ENCODE measurements at places on chromosomes 16 and 17.

DNA sequence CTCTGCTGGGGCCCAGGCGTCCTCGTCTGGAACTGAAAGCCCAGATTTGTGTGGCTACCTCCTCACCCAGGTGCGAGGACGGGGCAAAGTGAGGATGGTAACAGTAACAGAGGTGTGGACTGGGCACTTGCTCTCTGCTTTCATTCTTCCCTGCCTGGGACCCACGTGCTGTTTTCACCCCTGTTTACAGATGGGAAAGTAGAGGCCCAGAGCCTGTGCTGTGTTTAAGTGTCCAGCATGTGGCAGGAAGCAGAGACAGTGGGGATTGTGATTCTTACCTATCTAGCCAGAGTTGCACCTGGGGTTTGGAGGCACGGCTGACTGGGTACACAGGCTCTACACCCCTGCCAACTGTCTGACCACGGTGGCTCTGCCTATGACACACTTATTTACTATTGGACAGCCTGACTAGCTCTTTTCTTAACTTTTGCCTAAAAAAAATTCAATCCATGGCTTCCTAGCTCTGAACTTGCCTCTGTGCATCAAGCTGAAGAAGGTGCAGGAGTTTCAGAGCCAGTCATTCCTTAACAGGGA is 155.4 kb downstream of the CLEC16A start:
- no peak for DNase-seq

GRCh38 chr17:18224053-18224386 is 1.4 kb upstream of the LLGL1 start:
- no peak for DNase-seq

GRCh38 chr16:89096768-89097391 is 3.2 kb downstream of the ACSF3 start:
- DNase-seq = peak; percentile 72

DNA sequence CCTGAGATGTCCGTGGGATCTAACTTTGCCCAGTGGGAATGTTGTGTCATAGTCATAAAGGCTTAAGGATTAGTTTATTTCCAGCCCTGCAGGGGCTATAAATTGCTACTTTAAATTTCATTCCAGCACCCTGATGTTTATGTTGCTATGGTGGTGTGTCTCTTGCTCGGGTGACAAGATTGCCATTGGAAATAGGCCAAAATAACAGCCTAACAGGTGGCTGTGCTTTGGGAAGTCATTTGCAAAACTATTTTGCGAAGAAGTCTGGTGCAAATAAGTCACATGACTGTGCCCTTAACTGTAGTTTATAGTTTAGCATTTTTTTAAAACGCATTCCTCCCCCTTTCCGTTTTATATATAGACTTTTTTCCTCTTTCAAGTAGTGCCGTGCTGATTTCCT is 23.1 kb downstream of the PITPNC1 start:
- DNase-seq = no peak

DNA sequence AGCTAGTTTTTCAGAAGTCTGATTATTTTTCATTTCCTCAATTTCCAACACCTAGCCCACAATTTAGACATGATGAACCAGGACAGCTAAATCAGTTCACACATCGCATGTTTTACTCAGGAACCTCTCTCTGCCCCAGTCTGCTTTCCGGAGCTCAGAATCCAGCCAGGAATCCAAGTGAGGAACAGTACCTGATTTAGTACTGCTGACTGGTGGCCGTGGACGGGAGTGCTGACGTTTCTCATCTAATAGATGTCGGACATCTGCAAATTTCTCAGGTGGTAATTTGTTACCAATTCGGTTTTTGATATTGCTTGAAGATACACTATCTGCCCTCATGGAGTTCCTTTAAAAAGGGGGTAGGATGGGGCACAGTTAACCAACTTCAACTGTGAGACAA is 14.9 kb upstream of the ITGAE start:
- no peak for DNase-seq

GRCh38 chr17:27546624-27547300 is 84.2 kb upstream of the LGALS9 start:
- no peak for DNase-seq

GRCh38 chr17:44197107-44197506 is 2.6 kb downstream of the ATXN7L3 start:
- no peak for DNase-seq

DNA sequence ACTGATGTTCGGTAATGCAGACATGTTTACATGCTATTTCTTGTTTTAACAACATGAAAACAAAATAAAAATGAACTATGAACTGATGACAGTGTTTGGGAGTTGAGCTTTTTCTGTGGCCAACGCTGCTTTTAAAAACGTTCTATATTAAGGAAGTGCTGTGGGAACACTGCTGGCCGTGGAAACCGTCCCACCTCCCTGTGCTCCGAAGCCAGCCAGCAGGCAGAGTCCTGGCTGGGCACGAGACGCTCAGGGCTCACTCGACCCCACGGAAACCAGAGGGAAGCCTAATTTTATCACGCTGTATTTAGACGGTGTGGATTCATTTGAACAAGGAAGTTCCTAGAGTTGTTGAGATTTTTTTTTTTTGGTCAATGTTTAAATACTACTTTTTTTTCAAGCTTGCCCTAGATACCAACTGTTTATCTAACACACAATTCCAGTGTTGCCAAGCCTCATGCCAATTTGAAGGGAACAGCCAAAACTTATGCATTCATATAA is 25.8 kb downstream of the ADCY9 start:
- DNase-seq = no peak

GRCh38 chr17:63854709-63855108 is 12.2 kb upstream of the SMARCD2 start:
- no peak for DNase-seq

- no peak for DNase-seq
These were observed 74.0 kb upstream of the CREBBP start for GRCh38 chr16:3954411-3954921.

DNA sequence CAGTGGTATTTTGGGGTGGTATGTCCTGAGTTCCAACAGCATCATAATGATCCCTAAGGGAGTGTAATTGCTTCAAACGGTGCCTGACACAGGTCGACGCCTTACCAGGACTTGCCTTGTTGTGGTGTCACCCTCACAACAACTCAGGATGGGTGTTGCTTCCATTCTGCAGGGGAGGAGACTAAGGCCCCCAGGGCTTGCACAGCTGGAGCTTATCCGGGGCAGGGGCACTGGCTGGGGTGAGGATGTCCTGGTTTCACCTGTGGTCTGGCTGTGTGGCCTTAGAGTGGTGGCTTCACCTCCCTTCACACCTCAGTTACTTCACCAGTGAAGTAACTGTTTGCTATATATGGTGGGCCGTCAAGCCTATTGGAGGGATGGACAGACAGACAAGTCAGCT is 23.3 kb downstream of the LLGL2 start:
- no peak for DNase-seq

- DNase-seq = no peak
These were observed 18.6 kb downstream of the COG7 start for GRCh38 chr16:23434380-23434779.

DNA sequence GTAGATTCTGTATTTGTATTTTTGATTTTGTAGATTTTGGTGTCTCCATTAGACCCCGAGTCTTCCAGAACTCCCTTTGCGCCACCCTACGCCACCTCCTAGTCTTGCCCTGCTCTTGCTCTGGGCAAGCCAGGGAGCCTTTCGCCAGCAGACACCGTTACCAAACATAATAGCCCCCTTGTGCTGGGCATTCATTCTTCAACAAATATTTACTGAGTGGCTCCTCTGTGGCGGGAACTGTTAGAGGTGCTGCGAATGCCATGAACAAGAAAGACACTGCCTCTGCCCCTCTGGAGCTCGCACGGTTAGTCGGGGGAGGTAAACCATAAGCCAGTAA is 841 bp upstream of the GPT2 start:
- DNase-seq = no peak

- DNase-seq = no peak
These were observed 662 bp downstream of the COTL1 start for GRCh38 chr16:84617041-84617790.

DNA sequence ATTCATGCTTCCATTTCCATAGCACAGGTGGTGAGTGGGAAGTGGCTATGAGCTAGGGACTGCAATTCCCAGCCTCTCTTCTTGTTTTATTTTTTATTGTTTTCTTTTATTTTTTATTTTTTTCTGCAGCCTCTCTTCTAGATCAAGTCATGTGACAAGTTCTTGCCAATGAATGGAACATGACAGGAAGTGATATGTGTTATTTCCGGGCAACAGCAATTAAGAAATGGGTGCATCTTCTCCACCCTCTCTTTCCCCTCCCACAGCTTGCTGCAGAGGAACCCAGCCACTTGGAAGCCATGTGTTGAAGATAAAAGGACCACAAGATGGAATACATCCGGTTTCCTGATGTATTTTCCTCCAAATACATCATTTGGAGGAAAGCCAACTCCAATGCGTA is 23.6 kb downstream of the IRX5 start:
- no peak for DNase-seq

DNA sequence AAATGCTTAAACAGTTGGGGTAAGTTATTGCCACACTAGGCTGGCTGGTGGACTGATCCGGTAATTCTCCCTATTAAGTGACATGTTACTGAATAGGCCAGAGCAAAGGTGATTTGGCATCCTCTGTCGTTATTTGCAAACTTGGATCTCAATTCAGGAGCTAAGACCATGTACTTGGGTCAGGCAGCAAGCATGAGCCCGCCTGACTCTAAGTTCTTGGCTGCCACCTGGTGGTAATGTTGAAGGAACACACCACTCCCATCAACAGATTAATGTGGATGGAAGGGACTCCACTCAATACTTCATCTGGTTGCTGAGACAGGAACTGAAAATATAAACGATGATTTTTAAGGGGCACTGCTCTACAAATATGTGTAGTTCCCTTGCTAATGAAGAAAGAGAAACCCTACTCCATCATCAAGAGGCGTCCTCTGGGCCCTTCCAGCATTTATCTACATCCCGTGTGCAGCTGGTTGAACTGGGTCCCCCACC is 70.8 kb downstream of the EMP2 start:
- peak; percentile 17 for DNase-seq

DNA sequence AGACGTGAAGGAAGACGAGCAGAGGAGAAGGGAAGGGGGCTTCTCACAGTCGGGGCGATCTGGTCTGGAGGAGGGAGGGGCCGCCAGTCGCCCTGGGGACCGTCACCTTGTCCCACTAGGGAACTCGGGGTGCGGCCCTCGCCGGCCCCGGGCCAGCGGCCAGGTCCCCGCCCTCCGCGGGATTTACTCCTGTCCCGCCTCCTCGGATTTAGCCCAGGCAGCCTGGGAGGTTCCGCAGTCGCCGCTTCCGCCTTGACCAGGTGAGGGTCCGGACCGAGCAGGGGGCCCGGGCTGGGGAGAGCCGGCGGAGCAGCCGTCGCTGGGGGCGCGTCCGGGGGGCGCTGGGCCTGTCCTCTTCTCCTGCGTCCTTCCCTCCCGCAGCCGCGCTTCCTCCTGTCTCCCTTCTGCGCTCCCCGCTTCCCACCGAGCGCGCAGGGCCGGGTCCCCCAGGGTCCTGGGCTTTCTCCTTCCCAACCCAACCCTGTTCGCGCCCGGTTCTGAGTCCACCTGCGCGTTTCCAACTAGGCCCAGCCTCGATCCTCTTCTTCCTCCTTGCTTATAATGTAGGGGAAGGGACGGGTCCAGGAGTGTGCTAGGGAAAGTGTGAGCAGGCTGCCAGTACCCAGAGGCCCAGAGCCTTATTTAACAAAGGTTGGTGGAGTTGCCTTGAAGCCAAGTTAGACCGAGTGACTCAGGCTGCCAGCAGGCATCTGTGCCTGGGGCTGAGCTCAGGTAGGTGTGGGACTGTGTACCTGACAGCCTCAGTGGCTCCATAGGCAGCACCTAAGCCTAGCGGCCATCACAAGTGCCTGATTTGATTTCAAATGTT is at the start of gene TNK1:
Gene TNK1 (plus strand): TSS at position 235 of the 829 bp plus-strand sequence. CDS start 1,838 bp downstream, outside the sequence.
- no peak for DNase-seq

GRCh38 chr17:57429966-57430365 is 173.6 kb downstream of the MSI2 start:
- no peak for DNase-seq

GRCh38 chr17:60781880-60782412 is 104.3 kb downstream of the BCAS3 start:
- no peak for DNase-seq

DNA sequence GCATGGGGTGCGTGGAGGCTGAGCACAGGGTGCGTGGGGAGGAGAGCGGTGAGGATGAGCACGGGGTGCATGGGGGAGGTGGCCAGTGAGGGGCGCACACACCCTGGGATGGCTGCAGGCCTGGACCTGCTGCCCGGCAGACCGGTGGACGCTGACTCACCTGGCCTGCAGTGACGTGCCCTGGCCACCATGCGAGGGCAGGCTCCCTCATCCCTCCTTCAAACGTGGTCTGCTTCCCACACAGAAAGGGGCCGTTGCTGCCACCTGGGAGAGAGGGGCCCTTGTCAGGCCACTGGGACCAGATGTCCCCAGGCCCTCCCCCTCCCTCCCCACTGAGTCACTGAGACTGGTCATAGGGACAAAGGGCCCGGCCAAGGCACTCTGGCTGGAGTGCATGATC is 20.1 kb upstream of the APRT start:
- no peak for DNase-seq

- no peak for DNase-seq
These were observed 1.2 kb downstream of the OR1F1 start for GRCh38 chr16:3188925-3189825.

DNA sequence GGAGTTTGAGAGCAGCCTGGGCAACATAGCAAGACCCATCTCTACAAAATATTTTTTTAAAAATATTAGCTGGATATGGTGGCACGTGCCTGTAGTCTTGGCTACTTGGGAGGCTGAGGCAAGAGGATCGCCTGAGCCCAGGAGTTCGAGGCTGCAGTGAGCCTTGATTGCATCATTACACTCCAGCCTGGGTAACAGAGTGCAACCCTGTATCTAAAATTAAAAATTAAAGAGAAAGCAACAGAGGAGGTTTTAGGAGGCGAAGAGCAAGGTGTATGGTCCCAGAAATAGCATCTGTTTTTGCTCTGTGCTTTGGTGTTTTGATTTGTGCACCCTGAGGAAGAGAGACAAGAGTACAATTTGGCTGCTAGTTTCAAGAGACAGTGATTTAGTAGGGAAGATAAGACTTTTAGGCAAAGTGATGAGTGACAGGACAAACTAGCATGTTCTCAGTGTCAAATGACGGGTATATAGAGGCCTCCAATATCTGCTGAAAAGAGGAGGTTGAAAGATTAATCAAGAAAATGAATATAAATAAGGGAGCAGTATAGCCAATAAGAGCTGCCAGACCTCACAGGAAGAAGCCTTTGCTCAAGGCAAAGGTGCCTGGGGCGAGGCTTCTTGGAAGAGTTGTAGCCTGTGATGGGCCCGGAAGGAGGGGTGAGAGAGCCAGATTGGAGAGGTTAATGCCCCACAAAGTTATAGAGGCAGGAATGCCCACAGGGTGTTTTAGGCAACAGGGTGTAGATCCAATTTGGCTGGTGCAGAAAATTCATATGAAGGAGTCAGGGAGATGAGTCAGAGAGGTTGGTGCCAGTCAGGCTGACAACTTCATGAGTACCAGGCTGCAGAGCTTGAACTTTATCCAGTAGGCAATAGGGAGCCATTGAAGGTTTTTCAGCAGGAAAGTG is 11.4 kb downstream of the HLF start:
- no peak for DNase-seq

DNA sequence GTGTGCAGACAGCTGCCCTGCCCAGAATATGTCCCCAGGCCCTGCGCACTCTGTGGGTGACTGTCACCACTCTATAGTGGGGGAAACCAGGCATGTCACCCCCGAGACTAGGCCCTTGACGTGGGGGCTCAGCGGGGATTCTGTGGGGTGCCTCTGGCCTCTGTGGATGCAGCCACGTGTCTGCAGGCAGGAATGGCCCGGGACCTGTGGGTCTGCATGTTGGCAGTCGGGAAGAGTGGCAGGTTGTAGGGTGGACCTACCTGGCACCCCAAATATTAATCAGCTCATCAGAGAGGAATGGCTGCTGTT is 954 bp downstream of the IL32 start:
- DNase-seq = no peak

Measured in activated T-helper 9 cell treated with anti-CD3 and anti-CD28 coated beads, Interleukin-2, amount 50 U/mL, for 16 hours (primary cell).